ENCODE measurements at places on chromosomes 16 and 17. TPM values are rescaled to one million over a fixed set of nuclear protein-coding genes. Genes with fewer than 3 reads are reported as not detected.

DNA sequence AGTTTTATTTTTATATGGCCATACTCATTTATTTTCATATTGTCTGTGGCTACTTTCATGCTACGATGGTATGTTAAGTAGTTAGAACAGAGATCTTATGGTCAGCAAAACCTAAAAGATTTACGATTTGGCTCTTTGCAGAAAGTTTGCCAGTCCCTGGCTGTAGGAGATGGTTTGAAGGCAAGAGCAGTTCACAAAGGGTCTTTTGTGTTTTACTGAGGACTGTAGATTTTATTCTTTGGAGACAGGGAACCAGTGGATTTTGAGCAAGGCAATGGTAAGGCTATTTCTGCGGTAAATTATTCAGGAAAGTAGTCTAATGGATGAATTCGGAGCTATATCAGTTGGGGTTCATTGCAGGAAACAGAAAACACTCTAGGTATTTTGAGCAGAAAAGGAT lies 90.7 kb downstream of the WWP2 start:
- no peak for DNase-seq

DNA sequence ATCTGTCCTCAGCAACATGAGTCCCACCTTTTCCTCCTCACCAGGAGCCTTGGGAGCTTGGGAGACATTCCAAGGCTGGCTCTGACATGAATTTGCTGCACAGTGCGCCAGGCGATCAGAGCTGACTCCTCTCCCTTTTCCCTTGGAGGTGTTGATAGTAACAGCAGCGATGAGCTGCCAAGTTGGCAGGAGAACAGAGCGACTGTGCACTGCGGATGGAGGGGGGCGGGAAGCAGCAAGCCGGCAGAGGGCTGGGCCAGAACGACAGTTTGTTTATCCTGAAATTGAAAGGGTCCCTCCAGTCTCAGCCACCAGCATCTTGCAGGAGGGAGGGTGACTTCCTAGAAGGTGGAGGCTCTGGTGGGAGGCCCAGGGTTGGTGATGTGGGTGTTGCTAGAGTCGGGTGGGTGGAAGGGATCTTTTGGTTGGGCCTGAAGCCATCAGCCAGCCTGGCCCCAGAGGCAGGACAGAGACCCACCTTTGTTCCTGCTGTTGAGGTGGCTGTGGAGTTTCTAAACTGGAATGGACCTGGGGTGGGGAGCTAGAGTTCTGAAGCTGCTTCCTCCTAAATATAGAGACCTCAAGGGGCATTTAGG lies 22.5 kb upstream of the DYNLL2 start:
- no peak for DNase-seq

GRCh38 chr17:20263595-20263994 lies 203.7 kb downstream of the LGALS9B start:
- DNase-seq = no peak

DNA sequence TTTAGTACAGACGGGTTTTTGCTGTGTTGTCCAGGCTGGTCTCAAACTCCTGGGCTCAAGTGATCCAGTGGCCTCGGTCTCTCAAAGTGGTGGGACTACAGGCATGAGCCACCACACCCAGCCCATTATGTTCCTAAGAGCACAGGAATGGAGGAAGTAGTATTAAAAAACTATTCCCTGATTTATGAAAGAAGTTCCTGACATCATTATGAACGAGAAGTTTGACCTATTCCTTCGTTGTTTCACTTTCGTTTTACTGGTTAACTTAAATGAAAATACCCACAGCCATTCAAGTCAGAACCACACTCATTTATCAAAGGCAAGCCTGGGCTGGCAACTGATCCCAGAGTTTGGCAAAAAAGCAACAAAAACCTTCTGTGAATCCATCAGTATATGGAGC lies 13.5 kb upstream of the CBX4 start:
- DNase-seq = no peak

- no peak for DNase-seq
These were observed 49.9 kb downstream of the TEX14 start for GRCh38 chr17:58641887-58642311.

GRCh38 chr17:34237458-34237857 lies 17.6 kb upstream of the CCL2 start:
- DNase-seq = no peak

DNA sequence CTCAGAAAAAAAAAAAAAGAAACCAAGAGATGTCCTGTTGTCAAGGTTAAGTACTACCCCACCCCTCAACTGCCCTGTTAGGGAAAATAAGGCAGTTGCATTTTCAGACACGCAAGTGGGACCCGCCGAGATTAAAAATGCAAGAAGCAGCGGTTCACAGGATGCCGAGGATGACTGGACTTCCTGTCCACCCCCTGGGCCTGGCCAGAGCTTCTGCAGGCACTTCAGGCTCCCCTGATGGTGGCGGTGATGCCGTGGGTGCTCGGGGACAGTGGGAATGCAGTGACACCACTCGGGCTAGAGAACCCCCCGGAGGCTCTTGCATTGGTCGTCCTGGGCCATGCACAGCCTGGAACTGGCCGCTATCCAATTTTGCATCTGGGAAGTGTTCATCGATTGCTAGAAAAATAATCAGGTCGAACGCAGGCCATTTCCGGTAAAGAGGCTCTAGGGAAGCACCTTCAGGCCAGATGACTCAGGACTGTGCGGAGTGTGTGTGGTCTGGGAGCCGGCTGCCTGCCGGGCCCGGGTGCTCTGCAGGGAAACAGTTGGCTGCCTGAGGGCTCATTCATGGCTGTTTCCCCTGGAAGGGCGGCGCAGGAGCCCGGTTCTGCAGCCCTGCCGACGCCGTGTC lies 13.4 kb upstream of the CRISPLD2 start:
- DNase-seq = no peak

DNA sequence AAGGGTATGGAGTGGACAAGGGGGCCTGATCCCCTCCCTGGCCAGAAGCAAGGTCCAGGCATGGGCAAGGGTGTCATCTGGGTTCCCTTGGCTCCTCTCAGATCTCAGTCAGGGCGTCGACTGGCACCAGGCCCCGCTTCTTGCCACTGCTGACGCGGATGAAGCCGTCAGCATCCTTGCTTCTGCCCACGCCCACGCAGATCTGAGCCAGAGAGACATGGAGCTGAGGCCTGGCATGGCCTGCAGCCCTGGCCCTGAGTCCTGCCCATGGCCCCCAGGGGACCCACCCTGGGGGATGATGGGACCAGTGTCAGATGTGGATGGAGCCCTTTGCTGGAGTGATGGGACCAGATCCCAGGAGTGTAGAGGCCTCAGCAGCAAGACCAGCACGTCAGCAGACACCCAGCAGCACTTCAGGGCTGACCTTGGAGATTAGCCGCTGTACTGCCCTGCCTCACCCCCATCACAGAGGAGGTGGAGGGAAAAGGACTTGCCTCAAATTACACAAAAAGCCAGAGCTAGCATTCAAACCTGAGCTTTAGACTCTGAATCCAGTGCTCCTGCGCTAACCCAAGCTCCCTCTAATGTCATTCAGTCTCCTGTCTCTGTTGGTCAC lies 12.2 kb downstream of the RPL19 start:
- no peak for DNase-seq

DNA sequence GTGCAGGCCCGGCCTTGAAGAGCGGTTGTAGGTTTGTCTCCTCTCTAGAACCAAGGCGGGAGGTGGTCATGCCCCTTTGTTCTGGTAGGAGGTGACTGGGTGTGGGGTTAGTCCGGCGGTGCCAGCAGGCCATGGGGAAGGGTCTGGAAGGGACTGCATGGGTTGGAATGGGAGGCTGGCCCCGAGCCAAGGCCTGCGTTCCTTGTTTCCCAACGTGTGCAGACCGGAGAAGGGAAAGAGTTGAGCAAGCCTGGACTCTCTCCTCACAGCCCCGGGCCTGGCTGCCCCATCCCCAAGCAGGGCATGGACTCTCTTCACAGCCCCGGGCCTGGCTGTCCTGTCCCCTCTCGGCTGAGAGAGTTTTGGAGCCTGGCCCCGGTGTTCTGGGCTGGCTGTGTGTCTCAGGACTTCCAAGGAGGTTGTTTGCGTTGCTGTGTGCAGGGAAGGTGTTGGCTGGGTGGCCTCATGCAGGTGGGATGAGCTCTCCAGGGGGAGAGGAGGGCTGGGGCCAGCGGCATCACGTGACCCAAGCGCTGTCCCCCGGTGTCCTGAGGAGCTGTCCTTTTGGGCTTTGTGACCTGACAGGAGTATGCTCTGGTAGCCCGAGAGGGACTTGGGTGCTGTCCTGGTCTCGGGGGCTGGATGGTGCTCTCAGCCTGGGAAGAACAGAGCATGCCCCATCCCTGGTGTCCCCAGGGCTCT lies 2.6 kb downstream of the CACNA1H start:
- DNase-seq = no peak

- no peak for DNase-seq
These were observed 8.0 kb upstream of the XYLT2 start for GRCh38 chr17:50337956-50338355.

DNA sequence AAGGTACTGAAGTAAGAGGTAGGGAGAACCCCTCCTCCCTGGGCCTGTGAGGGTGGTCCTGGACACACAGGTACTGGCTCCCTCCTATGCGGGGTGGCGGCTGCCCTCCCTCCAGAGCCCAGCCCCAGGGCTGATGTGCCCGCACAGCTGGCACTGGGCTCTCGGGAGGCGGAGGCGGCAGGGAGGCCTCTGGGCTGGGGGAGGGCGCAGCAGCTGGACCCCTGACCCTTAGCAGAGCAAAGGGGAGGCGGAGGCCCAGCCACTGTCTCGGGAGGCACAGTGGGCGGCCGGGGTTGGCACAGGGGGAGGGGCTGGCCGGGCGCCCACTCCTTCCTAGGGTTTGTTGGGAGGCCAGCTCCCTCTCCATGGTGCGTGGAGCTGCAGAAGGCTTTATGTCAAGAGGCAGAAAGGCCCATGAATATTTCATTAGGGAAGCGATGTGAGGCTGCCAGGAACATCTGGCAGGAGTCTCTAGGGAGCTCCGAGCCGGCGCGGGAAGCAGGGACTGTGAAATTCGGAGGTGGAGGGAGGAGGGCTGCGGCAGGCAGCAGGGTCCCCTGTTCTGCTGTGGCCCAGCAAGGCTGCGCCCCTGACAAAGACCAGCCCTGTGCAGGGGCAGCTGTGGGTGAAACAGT lies 44.1 kb upstream of the ACSF3 start:
- DNase-seq = no peak

DNA sequence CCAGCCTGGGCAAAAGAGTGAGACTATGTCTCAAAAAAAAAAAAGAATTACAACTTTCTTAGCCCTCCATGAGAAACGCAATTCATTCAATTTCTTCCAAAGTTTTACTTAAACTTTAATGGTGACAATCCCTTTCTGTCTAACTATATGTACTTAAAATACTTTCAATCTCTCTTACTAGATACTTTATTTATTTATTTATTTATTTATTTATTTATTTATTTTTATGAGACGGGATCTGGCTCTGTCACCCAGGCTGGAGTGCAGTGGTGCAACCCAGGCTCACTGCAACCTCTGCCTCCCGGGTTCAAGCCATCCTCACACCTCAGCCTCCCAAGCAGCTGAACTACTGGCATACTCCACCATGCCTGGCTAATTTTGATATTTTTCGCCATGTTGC lies 108.1 kb downstream of the SPAG9 start:
- no peak for DNase-seq

- no peak for DNase-seq
These were observed 5.2 kb upstream of the OR1F1 start for GRCh38 chr16:3182608-3183444.

GRCh38 chr17:17812211-17813054 lies 24.4 kb downstream of the SREBF1 start:
- DNase-seq = peak; percentile 52

DNA sequence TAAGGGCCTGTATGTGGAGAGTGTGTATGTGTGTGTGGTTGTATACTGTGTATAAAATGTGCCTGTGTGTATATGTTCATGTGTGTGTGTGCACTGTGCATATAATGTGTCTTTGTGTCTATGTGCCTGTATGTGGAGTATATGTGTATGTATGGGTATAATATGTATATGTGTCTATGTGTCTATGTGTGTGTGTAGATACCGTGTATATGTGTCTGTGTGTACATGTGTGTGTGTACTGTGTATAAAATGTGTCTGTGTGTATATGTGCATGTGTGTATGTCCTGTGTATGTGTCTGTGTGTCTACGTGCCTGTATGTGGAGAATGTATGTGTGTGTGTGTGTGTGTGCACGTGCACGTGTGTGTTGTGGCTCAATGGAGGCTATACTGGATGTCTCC lies 200.4 kb upstream of the ZFHX3 start:
- no peak for DNase-seq

- no peak for DNase-seq
These were observed 3.3 kb downstream of the GAS2L2 start for GRCh38 chr17:35749560-35750412.

DNA sequence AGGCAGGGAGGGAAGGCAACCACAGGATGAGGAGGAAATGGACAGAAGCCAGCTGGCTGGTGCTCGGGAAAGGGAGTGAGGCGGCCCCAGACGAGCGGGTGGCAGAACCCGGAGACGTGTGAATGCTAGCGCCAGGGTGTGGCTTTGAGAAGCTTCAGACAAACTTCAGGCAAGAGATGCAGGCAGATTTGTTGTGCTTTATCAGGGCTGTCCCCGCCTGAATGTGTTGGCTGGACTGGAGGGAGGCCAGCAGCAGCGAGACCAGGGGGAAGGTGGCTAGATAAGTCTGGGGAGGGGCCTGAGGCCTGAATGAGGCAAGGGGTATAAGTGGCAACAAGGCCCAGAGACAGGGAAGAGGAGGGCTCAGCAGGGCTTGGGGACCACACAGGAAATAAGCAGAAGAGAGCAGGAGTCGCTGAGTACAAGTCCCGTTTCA lies 22.0 kb downstream of the CAMKK1 start:
- no peak for DNase-seq

DNA sequence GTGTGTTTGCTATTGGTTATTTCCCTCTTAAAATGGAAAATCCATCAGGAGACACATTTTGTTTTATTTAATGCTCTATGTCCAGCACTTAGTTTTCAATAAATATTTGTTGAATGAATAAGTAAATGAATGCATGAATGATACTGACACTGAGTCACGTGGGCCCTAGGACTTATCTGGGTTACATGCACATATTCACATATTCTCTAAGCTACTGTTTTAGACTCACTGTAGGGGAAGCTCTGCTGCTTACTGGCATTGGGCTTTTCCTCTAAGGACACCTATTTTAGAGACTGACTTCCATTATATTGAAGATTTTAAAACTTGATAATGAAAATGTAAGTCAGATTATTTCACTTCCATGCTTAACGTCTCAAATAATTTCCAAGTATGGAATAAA lies 327.2 kb downstream of the UTP18 start:
- DNase-seq = no peak

COPZ2 gene
- 45.2 TPM for total RNA-seq

ENPP7 gene
- total RNA-seq = not detected

PPM1E gene
- total RNA-seq = 1.3 TPM

NPIPA2 gene
- 0.69 TPM for total RNA-seq

SLFN14 gene
- 0.48 TPM for total RNA-seq

Measured in urinary bladder (tissue), 4 donors.